Stimulated activated CD4-positive, alpha-beta T cell treated with anti-CD3 and anti-CD28 coated beads, TNF-alpha, amount 100 ng/mL, for 1 hour (primary cell): ENCODE measurements at places on chromosomes 5 and 9.

- no peak for DNase-seq
Observed at GRCh38 chr5:127001621-127002296, 28.6 kb downstream of the MARCHF3 start.

- no peak for DNase-seq
Observed at GRCh38 chr5:108141676-108142075, 240.2 kb downstream of the FBXL17 start.

GRCh38 chr9:23701291-23701690 is 124.7 kb downstream of the ELAVL2 start:
- DNase-seq = no peak

- no peak for DNase-seq
Observed at GRCh38 chr5:167665841-167666375, 625.5 kb upstream of the WWC1 start.

- no peak for DNase-seq
Observed at GRCh38 chr9:130666393-130667119, 2.2 kb downstream of the PRDM12 start.

DNA sequence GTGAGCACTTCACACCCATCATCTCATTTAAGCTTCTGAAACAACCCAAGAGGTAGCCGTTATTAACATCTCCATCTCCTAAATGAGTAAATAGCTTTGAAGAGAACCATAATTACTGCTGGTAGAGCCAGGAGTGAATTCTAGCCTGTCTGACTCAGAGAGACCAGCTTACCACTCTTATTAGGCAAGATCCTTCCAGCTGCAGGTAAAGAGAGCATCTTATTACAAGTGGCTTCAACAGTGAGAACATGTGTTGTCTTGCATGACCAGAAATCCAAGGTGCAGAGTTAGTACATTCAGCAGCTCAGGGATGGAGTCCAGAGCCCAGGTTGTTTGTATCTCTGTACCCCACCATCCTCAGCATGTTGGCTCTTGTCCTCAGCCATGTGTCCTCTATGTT is 10.9 kb upstream of the AFAP1L1 start:
- no peak for DNase-seq

DNA sequence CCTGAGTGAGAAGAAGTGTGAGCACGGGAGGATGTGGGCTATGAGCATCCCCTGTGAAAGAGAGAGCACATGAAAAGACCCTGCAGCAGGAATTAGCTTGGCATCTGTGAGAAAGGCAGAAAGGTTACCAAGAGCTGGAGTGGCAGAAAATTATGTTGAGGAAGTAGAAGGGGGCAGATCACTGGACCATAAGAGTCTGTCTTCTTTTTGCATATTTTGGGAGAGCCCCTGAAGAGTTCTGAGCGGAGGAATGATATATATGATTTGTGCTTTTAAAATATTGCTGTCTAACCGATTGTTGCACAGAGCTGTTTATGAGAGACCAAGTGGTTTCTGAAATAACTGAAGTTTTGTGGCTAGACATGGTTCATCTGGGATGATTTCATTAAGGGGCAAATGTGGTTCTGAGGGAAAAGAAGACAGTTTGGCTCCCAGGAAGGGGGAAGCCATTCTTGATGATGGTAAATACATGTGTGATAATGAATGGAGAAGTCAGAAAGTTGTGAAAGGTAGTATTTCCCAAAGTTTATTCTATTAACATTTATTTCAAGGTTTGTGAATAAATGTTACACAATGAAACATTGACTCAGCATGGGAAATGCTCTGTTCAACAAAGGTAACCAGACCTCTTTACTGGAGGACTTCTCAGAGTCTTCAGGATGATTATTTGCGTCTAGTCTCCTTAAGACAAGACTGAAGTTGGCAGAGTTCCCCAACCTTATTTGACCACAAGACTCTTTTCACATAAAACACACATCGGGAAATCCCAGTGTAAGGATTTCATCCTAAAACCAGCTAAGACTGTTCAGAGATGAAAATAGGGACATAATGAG is 31.5 kb upstream of the ADRB2 start:
- DNase-seq = no peak

- DNase-seq = no peak
Observed at GRCh38 chr5:12626556-12626955, 722.3 kb upstream of the CTNND2 start.

DNA sequence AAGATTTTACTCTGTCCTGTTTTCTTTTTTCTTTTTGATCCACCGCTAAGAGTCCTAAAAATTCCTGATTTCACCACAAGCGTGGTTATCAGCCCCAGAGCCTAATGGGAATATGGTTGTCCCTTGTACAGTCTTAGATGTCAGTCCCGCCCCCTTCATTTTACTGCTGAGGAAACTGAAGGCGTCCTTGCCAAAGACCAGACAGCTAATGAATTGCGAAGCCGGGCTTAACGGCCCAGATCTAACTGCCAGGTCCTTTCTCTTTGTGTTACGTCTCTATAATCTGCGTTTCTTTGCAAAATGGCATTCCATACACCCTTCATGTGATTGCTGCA is 497 bp downstream of the NSA2 start:
- DNase-seq = no peak

DNA sequence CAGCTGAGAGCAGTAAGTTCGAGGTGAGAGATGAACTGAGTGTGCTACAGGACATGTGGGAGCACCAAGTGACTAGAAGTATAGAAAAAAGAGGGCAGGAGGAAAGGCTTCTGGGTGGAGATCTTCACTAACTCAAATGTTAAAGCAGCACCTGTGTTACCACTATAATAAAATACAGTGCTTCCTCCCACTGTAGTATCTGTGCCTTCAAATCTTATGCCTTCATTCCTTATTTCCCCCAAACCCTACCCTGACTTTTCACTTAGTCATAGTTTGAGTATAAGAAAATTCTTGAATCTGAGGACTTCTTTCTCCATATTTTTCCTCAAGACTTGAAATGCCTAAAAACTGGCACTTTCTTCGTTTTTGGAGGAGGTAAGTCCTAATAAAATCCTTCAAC is 61.8 kb downstream of the ALDH1A1 start:
- no peak for DNase-seq

GRCh38 chr9:38360839-38361472 is 31.5 kb upstream of the ALDH1B1 start:
- DNase-seq = no peak
